ENCODE measurements at places on chromosomes 11 and 22.
A peak's percentile ranks its signal among the peaks of the same experiment; 100 is the strongest.

GRCh38 chr22:24938741-24939341 is 7.7 kb downstream of the LHFPL7 start:
- no peak for DNase-seq

DNA sequence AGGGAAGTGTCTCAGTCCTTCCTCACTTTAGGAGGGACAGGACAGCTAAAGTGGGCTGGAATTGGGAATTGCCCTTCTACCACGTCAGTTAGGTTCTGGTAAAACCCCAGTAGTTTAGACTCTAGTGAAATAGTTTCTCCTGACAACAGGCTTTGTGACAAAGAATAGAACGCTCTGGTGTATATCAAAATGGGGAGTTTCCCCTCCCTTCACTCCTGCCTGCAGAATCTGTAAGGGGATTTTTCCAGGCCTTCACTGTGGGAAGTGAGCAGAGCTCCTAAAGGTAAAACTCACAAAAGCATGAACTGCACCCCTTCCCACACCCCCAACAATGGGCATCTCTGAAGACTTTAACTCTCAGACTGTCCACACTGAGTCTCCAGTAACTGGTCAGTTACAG is 460.9 kb upstream of the LRRC4C start:
- no peak for DNase-seq

DNA sequence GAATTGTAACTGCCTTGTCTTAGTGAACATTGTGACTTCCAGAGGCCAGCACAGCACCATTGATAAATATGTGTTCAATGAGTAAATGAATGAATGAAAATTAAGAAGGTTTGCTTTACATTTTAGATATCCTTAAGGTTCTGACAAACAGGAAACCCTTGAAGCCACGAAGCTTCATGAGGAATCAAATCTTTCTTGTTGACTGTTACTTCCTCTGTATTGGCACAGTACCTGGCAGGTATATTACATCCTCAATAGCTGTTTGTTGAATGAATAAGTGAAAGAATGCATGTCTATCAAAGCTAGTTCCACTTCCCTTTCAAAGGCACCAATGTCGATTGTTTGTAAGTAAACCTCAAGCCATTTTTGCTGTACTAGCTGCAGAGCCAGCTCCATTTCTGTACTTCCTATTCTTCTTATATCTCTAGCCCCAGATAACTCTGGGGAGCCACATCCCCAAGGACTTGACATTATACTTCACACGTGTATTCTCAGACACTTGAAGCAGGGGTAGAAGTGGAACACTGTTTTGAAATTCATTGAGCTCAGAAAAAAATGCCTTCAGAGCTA is 140.3 kb upstream of the RAG2 start:
- no peak for DNase-seq

DNA sequence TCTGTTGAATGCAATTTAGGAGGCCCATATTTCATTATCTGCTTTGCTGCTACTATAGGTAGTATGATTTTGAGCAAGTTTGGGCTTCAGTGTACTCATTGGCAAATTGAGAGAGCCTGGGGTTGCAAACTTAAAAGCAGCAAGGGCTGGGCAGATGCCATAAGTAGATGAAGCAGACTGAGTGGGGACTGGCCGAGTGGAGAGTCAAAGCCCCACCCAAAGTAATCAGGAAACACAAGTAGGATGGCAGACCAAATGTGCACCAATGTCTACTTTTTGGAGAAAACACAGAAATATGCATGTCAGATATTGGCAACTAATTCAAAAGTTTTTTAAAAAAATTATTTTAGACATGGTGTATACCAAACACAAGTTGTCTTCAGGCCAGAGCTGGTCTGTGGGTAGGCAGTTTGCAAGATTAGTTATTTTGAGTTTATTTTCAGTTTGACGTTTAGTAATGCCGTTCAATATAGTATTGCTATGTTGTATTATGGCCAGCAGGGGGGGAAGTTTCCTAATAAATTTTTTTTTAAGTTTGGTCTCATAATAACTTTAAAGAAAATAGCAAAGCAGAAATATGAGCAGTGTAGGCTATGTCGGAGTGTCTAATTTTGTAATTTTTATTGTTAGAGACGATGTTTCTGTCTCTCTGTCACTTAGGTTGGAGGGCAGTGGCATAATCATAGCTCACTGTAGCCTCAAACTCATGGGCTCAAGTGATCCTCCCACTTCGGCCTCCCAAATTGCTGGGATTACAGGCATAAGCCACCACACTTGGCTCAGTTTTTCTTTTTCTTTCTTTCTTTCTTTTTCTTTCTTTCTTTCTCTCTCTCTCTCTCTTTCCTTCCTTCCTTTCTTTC is 105.1 kb downstream of the HIPK3 start:
- no peak for DNase-seq

- DNase-seq, result no peak
Observed at GRCh38 chr11:64518928-64519327, 72.1 kb upstream of the SLC22A12 start.

GRCh38 chr11:12377106-12377823 is at the start of gene PARVA:
TSS of gene PARVA (plus strand) at chr11:12377571. CDS start at chr11:12377648, 77 bp downstream.
- peak; percentile 33 for DNase-seq

- no peak for DNase-seq
Observed at GRCh38 chr11:125233116-125233515, 68.6 kb downstream of the PKNOX2 start.

- DNase-seq, result no peak
Observed at GRCh38 chr22:47195484-47196165, 433.2 kb downstream of the TBC1D22A start.

DNA sequence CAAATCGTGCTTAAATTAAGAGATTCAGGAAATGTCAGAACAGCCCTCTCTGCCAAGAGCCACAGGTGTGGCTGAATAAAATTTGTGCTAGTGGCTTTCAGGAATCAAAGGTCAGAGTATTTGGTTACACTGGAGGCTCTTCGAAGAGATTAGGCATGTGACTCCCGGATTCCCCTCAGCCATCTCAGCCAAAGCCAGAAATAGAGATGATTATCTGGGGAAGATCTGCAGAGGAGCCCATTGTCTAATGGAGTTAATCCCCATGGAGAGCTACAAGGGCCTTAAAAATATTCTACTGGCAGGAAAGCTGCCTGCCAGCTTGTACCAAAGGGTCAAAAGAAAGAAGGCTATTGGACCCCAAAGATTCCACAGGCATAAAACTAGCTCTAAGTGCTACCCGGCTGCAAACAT is 1259.5 kb downstream of the TBC1D22A start:
- no peak for DNase-seq

GRCh38 chr11:36234825-36235224 is 54.4 kb downstream of the COMMD9 start:
- DNase-seq, result no peak

DNA sequence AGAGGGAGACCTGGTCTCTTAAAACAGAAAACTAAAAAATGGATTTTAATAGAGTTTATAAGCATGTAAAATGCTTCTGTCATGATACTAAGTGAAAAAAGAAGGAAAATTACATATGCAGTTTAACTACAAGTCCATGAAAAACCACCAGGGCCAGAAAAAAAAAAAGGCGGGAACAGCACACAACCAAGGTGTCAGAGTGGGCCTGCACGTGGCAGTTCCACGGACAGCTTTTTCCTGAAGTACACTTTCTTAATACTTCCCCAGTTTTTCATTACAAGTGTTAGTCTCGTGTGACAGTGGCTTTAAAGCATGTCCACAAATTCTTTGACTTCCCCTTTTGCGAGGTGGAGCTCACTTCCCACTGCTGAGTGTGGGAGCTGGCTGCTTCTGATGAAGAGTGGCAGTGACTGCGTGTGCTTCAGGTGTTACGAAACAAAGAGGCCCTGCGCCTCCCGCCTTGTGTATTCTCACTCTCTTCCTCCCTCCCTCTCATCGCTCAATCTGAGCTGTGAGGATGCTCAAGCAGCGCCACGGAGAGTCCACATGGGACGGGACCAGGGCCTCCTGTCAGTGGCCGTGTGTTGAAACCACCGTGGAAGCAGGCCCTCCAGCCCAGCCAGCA is 16.4 kb downstream of the PPM1F start:
- DNase-seq, result no peak

DNA sequence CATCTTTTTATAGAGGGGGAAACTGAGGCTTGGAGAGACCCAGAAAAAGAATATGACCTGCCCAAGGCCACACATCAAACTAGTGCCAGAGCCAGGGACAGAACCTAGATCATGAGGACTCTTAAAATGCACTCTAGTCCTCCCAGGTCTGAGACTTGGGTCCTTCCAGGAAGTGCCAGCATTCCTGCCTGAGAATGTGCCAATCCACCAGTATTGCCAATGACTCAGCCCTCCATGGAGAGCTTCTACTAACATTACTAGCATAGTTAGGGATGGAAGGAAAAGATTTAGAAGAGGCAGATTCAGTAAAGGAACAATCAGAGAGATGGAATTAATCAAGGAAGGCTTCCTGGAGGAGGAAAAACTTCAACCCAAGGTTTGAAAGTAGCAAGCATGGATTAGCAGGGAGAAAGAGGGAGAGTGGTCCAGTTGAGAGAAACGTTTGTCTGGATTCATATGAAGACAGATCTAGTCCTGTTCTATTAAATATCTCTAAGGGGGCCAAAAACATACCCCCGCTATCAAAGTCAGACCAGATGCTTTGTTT is 20.1 kb upstream of the SMIM35 start:
- no peak for DNase-seq

DNA sequence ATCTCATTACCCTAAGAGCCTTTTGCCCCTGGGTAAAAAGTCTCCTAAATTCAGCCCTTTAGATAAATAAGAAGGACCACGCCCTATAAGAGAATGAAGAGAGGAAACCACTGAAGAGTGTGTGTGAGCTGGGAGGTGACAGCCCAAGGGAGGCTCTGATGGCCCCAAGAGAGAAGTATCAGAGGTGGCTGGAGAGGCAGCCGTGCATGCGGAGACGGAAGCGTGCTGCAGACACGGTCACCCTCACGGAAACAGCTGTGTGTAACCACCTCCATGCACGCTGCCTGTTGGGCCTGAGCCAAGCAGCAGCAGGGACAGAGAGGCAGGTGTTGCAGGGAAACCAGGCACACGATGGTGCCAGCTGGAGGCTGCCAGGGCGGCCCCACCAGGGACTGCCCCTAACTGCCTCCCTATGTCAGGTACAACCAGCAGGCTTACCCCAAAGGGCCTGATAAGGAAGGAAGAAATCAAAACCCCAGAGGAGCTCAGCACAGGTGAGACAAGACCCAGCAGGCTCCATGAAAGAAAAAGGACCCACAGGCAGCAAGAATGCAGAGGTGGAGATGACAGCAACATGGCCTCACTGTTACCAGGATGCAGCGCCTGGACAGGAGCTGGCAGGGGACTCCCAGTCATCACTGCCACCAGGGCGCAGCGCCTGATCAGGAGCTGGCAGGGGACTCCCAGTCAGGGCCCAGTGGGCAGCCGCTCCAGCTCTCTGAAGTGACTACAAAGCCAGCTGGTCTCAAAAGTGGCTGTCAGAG is 7.8 kb downstream of the LARGE2 start:
- DNase-seq, result no peak

DNA sequence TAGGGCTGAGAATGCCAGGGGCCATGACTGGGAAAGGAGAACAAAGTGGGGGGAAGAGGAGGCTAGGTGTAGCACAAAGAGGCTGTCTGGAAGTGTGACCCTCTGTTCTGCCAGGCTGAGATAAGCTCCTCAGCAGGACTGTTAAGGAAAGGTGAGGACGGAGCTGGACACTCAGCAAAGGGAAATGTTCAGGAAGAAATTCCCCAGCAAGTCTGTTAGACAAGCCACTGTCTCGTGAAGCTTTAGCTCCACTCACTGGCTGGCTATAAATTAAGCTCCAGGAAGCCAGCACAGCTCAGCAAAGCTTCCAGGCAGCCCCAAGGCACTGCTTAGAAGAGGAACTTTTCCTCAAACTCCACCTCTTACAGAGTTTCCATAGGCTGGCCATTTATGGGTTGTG is 181.2 kb upstream of the API5 start:
- no peak for DNase-seq

GRCh38 chr11:102620818-102621561 is 4.1 kb downstream of the MMP20 start:
- no peak for DNase-seq

DNA sequence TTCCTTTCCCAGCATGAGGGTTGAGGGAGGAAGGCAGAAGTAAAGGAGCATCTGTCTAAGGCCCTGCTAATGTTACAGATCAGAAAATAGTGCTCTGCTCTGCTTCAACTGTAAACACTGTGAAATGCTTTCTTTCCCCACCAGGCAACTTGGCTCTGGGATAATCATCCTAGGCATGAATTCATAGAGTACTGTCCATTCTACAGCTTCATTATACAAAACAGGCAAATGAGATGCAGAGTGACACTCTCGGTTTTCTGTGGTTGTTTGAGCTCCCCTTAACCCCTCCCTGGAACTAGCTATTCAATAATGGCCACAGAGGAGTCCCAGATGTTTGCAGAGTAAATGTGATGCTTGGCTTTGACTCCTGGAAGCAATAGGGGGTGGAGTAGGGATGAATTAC is 184.3 kb upstream of the CTSC start:
- no peak for DNase-seq

DNA sequence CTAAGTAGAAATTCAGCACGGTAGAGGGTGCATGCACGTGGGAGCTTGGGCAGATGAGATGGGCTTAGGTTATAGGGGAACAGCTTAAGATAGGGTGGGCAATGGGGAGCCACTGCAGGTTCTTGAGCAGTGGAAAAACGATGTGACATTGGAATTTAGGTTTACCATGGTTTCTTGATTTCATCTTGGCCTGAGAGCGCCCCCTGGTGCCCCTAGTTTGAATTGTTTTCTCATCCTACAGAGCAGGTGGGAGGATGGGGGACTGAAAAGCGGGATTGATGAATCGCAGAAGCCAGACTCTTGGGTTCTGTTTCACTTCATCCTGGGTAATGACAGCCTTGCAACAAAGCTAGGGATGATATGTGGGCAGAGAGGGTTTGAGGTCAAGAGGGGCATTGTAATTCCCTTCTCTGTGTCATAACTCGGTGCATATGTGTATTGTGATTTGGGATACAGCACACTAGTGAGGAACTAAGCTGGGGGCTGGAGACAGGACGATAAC is 6.7 kb upstream of the MCAM start:
- no peak for DNase-seq

DNA sequence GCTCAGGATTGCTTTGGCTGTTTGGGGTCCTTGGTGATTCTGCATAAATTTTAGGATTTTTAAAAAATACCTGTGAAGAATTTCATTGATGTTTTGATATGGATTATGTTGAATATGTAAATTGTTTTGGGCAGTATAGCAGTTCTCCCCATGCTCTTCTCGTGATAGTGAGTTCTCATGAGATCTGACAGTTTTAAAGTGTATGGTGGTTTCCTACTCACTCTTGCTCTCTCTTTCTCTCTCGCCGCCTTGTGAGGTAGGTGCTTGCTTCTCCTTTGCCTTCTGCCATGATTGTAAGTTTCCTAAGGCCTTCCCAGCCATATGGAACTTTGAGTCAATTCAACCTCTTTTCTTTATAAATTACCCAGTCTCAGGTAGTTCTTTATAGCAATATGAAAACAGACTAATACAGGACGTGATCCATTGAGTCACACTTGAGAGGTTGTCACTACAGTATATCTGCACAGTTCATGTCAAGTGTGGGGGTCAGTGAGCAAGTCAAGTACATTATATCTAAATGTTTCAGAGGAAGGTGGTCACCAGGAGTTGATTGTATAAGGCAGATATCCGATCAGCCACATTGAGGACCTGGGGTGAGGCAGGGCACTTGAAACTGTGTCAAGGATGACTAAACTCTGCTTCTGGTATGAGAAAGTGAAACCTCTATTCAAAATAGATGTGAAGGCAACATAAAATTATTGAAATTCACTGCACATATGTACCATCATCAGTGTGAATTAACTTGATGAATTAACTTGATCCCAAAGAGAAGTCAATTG is 70.7 kb upstream of the CCDC179 start:
- no peak for DNase-seq

GRCh38 chr22:24758164-24758799 is 16.2 kb downstream of the PIWIL3 start:
- no peak for DNase-seq
